Upper lobe of right lung (tissue), 1 donor: ENCODE measurements at places on chromosomes 3 and 15. TPM values are rescaled to one million over a fixed set of nuclear protein-coding genes. Genes with fewer than 3 reads are reported as not detected.

Gene ACVR2B
- total RNA-seq: 6.6 TPM

Gene GPR62
- not detected for total RNA-seq

Gene ZDHHC19
- not detected for total RNA-seq

Gene ZBED2
- 6.4 TPM for total RNA-seq

DNA sequence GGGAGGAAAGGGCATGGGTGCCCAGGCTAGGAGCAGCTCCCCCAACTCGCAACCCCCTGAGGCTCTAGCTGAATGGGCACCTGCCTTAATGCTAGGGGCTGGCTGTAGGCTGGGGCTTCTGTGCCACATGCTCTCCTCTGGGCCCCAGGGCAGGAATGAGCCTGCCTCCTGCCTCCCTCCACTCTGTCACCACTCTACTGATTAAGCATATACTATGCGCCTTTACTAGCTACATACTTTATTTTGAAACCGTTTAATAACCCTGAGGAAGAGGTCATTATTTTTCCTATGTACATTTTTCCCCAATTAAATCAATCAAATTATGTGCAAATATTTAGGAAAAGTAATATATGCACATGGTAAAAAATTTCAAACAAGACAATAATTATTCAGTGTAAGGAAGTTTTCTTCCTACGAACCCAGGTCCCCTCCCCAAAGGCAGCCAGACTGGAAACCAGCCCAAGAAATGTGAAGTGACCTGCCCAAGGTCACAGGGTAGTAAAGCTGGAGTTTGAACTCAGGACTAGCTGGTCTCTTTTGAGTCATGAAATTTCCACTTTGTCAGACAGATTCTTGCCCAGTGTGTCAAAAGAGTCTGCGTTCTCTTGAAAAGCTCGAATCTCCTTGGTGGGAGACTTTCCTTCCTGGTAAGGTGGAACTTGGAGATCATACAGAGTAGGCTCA lies 122.5 kb downstream of the DNAJB8 start:
- no peak for DNase-seq

DNA sequence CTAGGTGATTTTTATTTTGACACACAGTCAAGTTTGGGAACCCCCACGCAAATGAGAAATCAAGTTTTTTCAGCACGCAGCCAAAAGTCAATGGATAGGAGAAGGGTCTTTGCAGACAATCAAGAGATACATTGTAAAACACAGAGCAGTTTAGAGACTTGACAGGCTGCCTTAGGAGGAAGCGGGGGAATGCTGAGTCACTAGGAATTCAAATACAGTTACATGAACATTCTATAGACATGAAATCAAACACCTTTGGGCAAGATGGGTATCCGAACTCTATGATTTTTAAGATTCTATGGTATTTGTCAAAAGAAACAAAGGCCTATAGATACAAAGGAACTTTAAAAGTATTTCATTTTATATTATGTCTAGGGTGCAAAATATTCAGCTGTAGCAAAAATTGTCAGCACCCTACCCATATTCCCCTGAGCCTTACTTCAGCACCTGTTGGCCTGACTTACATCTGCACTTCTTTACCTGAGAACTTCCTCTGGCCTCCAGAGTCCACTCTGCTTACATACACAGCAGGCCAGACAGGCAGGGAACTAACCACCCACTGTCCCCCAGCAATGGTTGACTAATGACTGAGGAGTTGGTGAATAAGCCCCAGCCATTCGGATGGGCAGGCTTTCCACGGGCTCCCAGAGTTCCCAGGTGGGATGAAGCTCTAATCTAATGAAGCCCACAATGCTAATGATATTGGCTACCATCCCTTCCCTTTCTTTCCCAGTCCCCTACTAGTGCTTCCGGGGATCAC lies 289.3 kb upstream of the RORA start:
- DNase-seq: no peak

GRCh38 chr3:188349351-188349901 lies 195.5 kb downstream of the LPP start:
- DNase-seq: no peak

DNA sequence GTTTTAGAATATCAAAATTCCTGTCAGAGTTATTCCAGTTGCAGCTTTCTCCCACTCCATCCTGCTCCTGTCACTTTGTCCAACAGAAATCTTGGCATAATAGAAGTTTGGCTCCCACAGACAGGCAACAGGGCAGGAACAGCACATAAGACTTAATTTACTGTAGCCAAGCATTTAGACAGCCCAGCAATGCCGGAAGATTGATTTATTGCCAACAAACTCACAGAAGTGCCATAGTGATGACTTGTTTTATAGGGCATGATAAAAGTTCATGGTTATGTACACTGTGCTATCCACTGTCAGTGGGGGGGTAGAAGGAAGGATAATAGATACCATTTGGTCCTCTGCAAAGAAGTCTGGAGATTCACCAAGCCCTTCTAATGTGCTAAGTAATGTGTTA lies 98.3 kb upstream of the CBLB start:
- no peak for DNase-seq

- DNase-seq: no peak
Observed at GRCh38 chr3:129365296-129366136, 62.9 kb downstream of the EFCAB12 start.
